NCI-H1436 (cell line): ENCODE measurements at places on chromosomes 12 and 14.

- DNase-seq, result no peak
Observed at GRCh38 chr12:53328043-53328435, 6.6 kb upstream of the AAAS start.

- DNase-seq, result no peak
Observed at GRCh38 chr12:15505616-15506015, 183.3 kb downstream of the PTPRO start.

- peak; percentile 3 for DNase-seq
Observed at GRCh38 chr14:38578278-38578681, 322.4 kb upstream of the CLEC14A start.

DNA sequence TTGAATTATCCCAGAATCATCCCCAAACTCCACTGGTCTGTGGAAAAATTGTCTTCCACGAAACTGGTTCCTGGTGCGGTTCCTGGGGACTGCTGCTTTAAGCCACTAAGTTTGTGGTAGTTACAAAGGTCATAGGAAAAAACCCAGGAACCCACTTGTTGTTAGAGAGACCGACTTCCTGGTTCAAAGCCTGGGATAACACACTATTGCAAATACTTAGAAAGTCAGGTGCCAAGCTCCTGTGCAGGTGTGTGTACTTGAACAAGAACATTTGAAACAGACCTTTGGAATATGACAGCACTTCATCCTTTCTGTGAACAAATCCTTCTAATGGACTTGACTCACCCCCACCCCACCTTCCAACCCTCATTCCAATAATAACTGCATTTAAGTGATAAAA lies 519.6 kb downstream of the GLT1D1 start:
- no peak for DNase-seq

- no peak for DNase-seq
Observed at GRCh38 chr12:128911861-128912260, 58.6 kb downstream of the GLT1D1 start.

- no peak for DNase-seq
Observed at GRCh38 chr14:82238649-82239048, 705.0 kb upstream of the SEL1L start.

DNA sequence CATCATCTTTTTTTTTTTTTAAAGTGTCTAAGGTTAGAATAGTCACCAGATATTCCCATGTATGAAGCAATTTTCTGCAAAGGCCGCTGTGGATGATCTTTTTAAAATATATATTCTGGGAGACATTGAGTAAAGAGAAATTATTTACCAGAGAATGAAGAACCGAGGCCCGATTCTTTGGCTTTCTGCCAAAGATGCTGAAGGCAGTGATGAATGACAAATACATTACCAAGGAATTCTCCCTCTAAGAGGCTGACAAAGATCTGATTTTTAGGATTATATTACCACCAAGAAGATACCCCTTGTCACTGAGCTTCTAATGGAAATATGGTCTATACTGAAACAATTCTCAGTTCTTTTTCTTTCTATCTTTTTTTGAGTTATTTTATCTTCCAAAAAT lies 336.8 kb downstream of the NAV3 start:
- DNase-seq, result peak; percentile 3

- no peak for DNase-seq
Observed at GRCh38 chr12:2118061-2118460, 65.3 kb downstream of the CACNA1C start.
